SK-N-DZ (cell line): ENCODE measurements at places on chromosomes 5 and 9.

DNA sequence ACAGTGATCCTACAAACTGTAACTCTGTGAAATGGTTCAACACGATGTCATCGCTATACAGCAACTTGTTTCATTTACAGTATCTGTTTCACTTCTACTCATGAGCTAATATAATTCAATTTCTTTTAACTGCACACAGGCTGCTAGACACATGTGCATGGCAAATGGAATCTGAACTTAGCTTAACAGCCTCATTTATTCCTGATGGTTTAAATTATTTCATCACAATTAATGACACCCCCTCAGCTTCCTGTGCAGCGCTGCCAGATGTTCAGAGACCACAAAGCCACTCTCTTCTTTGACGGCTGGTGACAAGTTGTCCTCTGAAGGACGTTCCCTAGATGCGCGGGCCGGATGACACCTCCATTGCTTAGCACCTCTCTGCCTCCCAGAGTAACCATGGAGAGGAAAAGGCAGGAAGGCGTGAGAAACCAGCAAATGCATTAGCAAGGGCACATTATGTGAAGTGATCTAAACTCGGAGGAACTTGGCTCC lies 191.1 kb downstream of the BNC2 start:
- no peak for DNase-seq

DNA sequence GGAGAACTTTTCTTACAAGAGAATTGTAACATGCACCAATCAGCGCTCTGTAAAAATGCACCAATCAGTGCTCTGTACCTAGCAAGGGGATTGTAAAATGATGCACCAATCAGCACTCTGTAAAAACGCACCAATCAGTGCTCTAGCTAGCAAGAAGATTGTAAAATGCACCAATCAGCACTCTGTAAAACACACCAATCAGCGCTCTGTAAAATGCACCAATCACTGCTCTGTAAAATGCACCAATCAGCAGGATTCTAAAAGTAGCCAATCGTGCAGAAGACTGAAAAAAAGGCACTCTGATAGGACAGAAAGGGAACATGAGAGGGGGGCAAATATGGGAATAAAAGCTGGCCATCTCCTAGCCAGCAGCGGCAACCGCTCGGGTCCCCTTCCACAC lies 233.2 kb downstream of the ROR2 start:
- DNase-seq, result no peak

- no peak for DNase-seq
Measured at GRCh38 chr5:20611620-20612019, 623.6 kb upstream of the CDH18 start.

GRCh38 chr5:120504057-120504456 lies 40.0 kb downstream of the PRR16 start:
- no peak for DNase-seq

GRCh38 chr5:86869268-86869667 lies 251.5 kb downstream of the COX7C start:
- no peak for DNase-seq

DNA sequence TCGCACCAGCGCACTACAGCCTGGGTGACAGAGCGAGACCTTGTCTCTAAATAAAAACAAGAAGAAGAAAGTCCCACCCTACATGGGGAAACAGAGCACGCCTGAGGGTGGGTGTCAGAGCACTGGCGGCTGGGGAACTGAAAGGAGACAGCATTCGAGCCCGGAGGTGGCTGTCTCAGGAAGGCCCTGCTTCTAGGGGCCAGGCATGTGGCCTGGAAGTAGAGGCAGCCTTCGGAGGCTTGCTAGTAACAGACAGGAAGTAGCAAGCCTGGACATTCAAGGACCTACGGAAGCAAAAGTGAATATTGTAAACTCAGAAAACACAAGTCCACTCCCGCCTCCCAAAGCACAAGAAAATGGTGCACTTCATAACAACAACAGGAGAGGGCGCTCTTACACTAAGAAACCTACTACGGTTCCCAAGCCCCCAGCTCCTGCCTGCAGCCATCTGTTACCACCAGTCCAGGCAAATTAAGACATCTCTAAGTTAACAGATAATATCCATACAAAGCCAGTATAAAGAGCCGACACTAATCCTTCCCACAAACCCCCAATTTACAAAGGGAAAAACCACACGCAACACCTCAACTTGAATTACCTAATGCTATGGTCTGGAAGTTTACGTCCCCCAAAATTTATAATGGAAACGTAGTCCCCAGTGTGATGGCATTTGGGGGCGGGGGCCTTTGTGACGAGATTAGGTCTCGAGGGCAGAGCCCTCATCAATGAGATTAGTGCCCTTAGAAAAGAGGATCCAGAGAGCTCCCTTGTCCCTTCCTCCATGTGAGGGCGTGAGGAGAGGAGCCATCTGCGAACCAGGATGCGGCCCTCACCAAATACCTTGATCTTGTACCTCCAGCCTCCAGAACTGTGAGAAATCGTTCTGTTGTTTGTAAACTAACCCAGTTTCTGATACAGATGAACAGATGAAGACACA lies 7.7 kb downstream of the RASGEF1C start:
- DNase-seq, result no peak

GRCh38 chr9:127308652-127309434 lies 44.3 kb downstream of the GARNL3 start:
- DNase-seq, result no peak

DNA sequence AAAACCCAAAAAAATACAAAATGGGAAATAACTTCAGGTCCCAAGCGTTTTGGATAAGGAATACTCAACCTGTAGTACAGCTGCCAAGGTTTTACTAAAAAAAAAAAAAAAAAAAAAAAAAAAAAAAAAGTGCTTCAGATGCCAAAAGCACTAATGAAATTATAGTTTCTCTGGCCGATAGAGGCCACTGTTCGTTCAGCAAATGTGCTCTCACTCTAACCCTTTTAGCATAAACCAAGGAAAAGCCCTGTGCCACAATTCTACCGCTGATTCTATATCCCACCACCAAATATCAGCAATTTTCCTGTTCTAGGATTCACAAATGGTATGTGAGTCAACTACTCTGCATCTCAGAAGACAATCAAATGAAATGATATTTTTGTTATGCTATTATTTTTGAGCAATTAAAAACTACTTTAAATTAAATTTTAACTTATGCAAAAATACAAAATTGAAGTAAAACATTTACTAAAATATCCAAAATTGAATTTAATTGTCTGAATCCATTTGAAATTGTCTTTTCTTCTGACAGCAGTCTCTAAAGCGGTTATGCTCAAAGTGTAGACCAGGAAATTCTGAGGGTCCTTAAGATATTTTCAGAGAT lies 79.8 kb downstream of the RICTOR start:
- peak; percentile 70 for DNase-seq

DNA sequence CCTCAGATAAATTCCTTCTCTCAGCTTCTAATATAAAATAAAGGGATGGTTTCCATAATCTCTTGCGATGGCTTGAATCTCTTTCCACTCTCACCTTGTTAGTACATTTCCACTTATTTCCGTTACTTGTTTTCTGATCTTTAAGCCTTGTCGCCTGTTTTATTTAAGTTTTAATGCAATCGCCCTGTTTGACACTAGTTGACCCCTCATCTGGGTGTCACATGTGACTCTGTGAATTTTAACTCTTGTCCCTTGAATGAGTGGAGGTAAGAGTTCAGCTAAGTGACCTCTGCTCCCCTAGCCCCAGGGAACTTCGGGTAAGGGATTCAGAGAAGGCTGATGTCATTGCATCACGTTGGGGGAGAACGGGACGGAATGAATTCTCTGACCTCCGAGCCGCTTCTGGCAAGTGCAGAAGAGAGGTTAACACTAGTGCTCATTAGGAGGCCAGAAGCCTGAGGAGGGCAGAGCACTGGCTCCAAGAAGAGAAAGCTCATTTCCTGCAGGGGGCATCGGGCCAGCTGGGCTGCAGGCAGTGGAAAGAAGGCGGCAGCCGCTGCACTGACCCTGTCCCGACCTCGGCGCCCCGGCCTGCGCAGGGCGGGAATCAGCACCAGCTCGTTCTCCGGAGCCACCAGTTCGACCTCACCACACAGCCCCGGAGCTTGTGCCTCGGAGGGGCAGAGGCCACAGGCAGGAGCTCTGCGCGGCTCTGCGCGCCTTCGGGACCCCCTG lies 569 bp downstream of the HINT2 start:
- DNase-seq, result peak; percentile 77

DNA sequence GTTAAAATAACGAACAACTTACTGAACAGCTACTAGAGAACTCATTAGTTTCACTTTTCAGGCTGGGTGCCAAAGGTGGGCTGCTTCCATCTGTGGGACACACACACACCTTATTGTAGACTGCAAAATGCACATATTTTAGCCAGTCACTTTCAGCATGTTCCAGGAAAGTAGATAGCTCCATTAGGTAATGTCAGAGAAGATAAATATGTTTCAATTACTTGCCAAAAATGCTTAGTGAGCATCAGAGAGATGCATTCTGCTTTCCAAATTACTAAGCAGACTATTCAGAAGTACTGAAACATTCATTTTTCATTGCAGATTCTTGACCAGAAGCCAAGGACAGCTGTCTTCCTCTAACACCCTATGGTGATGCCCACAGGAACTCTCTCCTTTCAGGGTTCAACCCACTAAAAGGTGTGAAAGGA lies 56.2 kb upstream of the APC start:
- no peak for DNase-seq
